GOT3 (cell line): ENCODE measurements at places on chromosomes 3 and 15.

DNA sequence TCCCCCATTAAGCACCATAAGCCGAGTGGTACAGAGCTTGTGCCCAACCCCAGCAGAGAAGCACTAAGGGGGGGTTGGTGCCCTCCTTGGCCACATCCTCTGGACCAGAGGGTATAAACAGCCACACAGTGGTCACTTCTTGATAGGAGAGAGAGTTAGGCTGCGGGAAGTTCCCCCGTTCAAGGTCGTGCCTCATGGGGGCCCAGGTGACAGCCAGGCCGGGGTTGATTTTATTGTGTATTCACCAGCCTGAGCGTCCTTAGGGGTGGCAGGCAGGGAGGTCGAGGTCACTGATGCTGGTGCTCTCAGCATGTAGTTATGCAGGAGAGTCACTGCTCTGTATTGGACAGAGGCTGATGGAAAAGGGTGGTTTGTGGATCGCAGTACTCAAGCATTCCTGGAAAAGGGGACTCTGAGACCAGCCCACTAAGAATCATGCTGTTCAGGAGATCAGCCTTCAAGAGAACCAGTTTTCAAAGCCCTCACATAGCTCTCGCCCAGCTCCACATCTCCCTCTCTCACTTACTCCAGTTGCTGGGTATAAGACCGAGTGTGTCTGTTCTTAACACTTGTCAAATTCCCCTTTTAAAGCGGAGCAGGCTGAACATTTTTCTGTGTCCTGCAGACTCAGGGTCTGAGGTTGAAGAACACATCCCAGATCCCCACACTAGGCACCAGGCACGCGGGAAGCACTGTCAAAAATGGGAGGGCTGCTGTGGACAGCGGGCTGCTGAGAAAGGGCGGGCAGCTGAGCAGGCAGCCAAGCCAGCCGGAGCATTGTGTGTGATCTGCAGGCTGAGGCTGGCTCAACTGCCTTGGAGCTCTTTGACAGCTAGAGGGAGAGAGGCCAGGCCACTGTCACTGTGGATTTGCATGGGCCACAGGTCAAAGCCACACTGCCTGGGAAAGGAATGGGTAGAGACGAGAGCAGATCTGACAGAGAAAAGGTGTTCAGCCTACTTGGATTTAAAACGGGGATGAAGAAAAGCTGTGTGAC is 279.3 kb upstream of the LRRFIP2 start:
- DNase-seq = no peak

DNA sequence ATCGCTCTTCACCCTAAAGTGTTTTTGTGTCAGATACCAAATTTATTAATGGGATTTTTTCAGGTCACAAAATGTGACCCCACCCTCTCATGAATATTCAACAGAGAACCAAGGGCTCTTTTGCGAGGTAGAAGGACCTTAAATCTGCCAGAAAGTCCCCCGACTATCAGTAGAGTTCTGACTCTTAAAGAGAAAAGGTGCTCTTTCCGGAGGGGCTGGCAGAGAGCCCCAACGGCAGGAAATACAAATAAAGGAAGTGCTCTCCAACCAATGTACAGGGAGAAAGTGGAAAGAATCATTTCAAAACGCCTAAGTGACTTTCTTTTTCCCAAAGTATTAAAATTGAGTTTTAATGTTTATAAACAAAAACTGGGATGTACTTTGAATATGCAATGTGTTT is 517.2 kb downstream of the FOXP1 start:
- DNase-seq = no peak

GRCh38 chr3:169509780-169510692 is 153.5 kb downstream of the MECOM start:
- no peak for DNase-seq

DNA sequence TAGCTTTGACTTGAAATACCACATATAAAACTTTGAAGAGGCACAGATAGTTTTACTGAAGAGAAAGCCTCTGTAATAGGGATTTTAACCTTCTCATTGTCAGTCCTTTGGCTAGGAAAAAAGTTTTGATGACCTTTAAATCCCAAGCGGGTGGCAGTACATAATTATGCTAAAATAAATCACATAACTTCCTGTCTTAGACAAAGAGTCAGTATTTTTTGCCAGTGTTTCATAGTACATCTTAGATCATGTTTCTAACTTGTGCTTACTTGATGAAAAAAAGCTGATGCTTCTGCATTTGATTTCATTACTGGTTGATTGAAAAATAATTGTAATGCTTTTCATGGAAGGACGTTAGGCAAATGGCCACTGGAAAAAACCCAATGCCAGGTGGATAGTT is 5.8 kb downstream of the ST3GAL6 start:
- DNase-seq = no peak

GRCh38 chr15:44034933-44035624 is 160.0 kb downstream of the FRMD5 start:
- no peak for DNase-seq

DNA sequence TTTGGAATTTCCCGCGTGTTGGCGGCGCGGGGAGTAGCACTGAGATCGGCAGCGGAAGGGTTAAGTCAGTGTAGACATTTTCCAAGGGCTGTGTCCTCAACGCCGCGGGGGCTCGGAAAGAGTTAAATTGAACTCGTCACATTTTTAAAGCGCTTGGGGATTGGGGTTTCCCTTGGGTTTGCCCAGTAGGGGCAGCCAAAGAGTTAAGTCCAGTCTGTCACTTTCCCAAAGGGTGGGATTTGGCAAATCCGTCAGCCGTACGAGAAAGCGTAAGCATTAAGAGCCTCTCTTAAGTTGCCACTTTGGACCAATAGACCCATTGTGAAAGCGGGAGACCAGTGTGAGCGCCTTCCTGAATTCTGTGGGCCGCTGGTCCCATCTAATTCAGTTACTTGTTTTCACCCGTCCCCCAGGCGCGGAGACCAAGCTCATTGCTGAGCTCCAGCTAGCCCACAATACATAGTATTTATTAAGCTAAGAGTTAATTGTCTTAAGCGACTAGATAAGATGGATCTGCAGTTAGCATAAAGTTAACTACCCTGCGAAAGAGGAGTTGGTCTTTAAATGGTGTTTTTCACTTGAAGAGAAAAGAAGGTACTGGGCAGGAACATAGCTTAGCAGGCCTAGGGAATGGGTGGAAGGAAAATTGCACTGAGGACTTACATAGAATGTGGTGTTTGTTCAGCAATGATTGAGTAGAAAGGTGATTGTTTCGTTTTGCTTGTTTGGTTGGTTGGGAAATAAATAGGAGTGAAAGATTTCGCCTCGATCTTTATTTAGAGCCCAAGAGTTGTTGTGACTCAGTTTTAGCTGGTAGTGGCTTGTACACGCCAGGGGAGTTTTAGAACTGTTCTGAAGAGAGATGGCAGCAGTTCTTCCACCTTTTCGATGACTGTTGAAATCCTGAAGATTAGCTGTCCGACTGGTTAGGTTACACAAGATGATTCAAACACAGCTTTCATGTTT is 932 bp downstream of the ARL8B start:
- no peak for DNase-seq

DNA sequence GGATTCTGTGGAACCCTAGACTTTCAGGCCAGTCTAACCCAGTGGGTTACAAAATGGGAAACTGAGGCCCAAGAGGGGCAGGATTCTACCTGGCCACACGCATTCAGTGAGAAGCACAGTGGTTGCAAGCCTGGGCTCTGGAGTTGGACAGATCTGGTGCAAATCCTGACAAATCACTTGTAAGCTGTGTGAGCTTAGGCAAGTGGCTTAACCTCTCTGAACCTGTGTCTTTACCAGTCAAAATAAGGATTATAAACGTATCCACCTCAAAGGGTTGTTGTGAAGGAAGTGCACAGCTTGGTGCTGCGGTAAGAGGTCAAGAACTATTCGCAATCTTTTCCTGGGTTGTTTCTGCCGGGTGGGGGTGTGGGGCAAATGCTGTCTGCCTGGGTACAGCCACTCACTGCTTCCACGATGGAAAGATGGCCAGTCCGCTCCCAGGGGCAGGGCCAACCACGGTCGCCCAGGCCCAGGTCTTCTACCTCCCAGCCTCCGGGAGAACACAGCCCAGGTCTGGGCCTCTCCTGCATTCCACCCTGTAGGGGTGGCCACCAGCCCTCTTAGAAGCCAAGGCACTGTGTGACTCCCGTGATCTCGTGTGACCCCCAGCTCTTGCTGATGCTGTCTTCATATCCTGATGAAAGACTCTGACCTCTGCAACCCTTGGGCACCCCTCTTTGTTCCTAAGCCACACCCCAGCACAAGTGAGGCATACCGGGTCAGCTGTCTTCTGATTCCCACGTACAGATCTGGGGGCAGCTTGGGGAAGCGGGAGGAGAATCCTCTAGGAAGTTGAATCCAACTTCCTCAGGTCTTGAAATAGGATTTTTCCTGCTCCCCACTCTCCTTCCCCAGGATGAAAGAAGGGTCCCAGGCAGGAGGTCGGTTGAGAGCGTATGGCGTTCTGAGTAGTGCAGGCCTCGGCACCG is 1.5 kb downstream of the CHRNA3 start:
- no peak for DNase-seq

GRCh38 chr3:140972833-140973232 is 31.2 kb downstream of the SLC25A36 start:
- DNase-seq = no peak

- DNase-seq = no peak
Measured at GRCh38 chr3:187753516-187753915, 8.2 kb upstream of the BCL6 start.

DNA sequence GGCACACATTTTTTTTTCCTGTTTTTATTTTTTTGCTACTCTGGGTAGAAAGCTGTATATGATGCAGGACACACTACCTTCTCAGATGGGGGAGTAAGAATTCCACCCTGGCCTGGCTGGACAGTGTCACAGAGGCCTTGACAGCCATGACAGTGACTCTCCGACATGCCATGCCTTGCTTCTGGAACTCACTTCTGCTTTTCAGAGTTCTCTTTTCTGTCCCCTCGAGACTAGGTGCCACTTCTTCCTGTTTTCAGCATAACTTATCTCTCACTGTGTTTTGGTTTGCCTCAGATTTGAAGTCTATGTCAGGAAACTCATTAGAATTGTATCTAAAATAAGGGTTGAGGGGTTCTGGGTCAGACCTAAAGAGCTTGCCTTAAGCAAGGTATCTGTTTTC is 69.1 kb upstream of the SEC13 start:
- no peak for DNase-seq

DNA sequence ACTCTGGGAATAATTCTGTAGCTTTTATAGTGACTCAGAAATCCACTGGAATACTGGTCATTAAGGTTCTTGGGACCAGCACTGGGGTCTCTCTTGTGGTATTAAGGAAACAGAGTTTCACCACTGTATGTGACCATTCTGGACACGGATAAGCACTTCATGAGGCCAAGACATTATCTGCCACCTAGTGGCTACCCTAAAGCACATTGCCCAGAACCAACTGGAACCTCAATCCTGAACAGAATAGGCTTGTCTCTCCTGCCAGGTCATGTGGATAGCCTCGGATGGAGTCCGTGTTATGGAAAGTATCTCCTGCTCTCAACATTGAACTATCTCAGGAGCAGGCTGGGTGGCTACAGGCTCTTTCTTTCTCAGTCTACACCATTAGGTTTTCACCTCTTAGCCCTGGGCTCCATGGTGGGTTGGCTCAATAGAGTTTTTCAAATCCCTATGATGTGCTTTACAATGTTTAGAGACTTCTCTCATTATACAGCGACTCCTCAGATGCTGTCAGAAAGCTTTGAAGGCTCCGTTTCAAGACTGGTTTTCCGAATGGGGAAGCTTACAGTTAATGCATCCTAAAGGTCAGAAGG is 167.6 kb upstream of the ST8SIA2 start:
- no peak for DNase-seq

DNA sequence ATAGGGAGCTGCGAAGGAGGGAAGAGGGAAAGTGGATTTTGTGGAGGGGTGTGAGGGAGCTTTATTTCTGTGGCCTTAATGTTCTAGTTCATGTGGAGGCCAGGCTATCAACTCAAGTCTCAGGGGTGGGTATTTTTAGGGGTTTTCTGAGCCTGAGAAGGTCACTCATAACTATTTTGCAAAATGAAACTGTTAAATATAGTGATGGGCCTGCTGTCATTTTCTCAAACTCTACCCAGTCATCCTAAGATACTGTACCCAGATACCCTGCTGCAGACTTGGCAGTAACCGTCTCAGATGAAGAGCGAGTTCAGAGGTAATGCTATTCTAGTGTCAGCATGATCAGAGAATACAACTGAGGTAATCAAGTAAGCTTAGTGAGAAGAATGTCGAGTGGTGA is 545.0 kb upstream of the TBL1XR1 start:
- no peak for DNase-seq

- DNase-seq = no peak
Measured at GRCh38 chr15:66815318-66815717, 113.3 kb downstream of the SMAD6 start.

DNA sequence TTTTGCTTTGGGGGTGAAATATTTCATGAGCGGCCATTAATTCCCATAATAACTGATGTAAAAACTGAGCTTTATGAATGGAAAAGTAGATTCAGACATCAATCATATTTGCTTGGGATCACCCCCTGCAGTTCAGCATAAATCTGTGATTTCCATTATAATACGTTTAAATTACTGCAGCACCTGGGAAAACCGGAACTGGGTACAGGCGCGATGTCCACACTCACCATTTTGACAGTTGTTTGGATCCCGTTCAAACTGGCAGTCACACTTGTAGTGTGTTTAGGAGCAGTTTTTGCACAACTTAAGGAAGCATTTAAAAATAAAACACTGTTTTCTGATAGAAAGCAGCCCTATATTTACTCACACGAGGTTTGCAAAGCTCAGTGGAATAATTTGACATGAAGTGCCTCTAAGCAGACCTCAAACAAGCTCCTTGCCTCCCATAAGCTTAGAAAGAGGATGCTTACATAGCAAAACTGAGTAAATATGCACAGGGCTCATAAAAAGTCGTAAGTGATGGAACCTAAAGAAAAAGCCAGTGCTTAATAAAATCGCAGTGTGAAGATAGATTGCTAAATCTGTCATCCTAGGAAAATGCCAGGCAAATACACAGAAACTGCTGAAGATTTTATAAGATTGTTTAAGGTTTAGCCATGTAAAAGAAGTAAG is 377.6 kb downstream of the PTPRG start:
- no peak for DNase-seq

- DNase-seq = no peak
Measured at GRCh38 chr3:81451611-81452010, 309.8 kb downstream of the GBE1 start.

DNA sequence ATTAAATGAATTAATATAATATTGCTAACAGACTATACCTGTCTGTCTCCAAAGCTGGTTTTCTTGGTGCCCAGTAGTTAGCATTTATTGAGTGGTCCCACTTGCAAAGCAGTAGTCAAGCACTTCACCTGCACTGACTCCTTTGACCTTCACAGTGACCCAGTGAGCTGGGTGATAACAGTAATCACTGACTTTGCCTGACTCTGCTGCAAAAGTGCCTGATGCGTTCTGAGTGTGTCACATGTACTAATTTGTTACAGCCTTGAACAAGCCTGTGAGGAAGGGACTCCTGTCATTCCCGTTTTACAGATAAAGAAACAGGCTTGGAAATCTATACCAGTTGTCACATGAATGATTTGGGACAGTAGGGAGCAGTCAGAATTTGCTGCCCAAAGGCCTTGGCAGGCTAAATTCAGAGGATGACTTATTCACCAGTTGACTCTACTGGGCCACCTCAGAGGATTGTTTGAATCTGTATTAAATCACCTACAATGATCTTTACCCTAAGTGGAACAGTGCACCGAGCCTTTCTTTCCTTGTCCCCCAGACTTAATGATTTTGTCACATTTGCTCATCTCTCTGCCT is 116.6 kb upstream of the PLXNA1 start:
- DNase-seq = no peak
